ENCODE measurements at places on chromosomes 4 and X. TPM values are rescaled to one million over a fixed set of nuclear protein-coding genes. Genes with fewer than 3 reads are reported as not detected.

DNA sequence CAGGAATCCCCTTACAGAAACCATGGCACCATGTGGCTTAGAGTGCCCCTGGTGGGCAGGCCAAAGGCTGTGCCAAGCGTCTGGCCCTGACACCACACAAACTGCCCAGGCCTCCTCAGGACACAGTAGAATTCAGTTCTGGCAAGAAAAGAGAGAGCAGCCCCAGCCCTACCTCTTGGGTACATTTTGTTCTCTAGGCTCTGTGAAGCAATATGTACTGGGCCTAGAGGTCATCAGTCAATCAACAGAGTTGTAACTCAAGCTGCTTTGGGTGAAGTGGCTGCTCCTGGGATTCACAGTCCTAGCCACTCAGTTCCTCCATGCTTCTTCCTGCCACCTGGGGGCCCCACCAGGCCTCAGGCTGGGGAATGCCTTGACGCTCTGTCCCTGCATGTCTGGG is 158.1 kb upstream of the MAMLD1 start:
- DNase-seq, result no peak

DNA sequence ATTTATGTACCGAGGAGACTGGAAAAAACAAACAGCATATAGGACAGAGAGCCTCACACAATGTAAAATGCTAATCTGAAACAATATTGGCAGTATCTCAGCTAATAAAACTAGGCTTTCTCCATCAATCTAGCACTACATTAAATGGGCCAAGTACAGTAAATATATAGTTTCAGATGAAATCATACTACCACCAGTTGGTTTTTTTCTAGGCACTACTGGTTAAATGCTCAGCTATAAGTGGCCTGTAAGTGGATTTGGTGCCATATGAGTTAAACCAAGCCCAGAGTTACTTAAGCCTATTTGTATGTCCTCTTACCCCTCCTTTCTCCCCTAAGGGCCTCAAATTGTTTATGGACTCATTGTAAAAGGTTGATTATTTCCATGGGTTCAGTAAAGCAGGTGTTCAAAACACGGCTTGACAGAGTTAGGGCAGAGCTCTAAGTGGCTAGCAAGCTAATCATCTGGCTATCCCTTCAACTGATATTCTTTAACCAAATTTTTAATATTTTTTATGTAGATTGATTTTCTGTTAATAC is 57.5 kb downstream of the FAM13A start:
- DNase-seq, result no peak

- DNase-seq, result no peak
Measured at GRCh38 chrX:101918751-101919150, 13.1 kb downstream of the ZMAT1 start.

DNA sequence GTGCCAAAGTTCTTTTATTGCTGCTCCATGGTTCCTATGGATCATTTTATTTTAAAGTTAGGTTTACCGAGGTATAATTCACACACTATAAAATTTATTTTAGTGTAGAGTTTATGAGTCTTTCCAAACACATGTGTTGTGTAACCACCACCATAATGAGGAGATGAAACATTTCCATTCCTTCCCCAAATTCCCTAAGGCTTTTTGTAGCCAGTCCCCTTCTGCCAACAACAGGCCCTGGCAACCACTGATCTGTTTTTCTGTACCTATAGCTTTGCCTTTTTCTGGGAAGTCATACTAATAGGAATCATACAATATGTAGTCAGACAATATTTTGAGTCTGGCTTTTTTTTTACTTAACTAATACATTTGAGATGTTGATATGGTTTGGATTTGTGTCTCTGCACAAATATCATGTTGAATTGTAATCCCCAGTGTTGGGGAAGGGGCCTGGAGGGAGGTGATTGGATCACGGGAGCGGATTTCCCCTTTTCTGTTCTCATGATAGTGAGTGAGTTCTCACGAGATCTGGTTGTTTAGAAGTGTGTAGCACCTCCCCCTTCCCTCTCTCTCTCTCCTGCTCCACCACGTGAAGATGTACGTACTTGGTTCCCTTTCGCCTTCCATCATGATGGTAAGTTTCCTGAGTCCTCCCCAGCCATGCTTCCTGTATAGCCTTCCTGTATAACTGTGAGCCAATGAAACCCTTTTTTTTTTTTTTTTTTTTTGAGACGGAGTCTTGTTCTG is 59.6 kb upstream of the DHX15 start:
- DNase-seq, result no peak

DNA sequence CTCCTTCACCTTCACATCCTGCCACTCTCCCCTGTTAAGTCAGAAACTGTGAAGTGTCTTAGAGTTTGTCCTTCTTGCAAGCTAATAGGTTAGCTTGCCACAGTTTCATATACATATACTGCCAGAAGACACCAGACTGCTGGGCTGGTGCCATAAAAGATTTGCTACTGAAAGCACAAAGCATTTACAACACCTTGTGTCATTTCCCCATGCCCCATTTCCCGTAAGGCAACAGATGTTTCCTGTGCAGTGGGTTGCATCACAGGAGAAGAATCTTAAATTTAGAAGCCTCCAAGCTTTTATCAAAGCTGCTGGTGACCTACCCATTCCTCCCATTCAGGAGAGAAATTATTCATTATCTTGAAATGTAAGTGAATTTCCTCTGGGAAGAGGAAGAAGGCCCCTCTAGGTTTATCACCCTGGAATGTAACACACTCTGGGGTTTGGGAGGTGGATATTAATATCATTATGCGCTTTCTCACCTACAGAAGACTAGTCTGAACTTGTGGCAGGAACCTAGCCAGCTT is 34.5 kb upstream of the RAB33B start:
- DNase-seq, result no peak

Gene XPNPEP2
- total RNA-seq, result 0.11 TPM

Gene RPA4
- 0.83 TPM for total RNA-seq

Gene TBC1D9
- 0.86 TPM for total RNA-seq

Gene CT47B1
- total RNA-seq, result not detected

Gene FAM236B
- not detected for total RNA-seq
